Stimulated activated CD4-positive, alpha-beta T cell treated with anti-CD3 and anti-CD28 coated beads, Interleukin-15, amount 100 ng/mL, for 1 hour (primary cell): ENCODE measurements at places on chromosomes 11 and 22.
A peak's percentile ranks its signal among the peaks of the same experiment; 100 is the strongest.

- DNase-seq, result no peak
Measured at GRCh38 chr11:61828379-61828628, 204 bp downstream of the FADS2 start.

DNA sequence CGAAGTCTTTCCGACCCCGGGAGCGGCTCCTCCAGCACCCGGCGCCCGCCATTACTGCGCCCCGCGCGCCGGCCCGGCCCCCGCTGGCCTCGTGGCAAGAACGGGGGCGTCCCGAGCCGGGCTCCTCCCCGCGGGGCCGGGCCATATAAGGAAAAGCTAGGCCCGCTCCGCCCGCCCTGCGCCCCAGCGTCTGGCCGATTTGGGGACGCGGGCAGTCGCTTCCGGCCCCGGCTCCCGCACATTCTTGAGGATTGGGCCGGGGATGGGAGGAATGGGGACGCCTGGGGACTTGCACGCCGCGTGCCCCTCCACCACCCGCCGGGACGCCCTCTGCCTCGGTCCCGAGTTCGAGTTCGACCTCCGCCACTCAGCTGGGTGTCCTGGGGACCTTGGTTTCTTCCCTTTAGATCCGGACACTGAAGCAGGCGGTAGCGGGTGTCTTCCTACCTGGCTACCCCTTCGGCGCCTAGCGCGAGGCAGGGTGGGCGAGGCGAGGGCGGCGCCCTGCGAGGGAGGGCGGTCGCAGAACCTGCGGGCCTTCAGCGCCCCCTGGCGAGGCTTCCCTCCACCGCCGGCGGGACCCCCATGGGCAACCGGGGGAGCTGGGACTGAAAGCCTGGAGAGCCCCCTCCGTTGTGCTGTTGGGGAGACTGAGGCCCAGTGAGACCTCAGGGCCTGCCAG lies 3.8 kb downstream of the SMTN start:
- peak; percentile 73 for DNase-seq

DNA sequence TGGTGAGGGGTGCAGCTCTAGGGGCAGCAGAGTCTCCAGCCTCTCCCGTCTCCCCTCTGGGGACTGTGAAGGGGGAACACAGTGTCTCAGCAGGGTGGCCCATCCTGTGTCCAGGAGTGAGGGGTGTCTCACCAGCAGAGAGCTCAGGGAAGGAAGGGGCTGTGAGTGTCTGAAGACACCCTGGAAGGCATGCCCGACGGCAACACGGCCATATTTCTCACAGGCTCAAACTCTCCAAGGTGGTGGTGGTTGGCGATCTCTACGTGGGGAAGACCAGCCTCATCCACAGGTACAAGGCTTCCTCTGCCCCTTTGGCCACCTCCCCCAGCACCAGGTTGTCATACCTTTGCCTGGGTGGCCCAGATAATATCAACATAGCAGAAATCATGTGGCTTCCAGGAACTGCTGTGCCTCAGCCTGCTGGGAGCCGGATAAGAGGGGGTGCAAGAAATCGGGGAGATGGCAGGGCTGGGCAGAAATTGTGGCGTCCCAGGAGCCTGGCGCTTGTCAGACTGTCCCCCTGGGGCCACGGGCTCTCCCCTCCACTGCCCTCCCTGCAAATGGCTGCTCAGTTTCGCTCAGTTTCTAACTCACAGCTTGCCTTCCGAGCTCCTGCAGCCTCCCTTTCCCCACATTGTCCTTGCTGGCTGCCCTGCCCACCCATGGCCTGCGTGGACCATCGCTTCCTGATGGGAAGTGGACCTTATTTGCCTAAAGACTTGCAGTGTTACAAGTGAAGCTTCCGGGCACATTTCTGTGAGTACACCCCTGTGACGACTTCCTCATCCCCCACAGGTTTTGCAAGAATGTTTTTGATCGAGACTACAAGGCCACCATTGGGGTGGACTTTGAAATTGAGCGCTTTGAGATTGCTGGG lies 7.2 kb downstream of the RAB36 start:
- no peak for DNase-seq

DNA sequence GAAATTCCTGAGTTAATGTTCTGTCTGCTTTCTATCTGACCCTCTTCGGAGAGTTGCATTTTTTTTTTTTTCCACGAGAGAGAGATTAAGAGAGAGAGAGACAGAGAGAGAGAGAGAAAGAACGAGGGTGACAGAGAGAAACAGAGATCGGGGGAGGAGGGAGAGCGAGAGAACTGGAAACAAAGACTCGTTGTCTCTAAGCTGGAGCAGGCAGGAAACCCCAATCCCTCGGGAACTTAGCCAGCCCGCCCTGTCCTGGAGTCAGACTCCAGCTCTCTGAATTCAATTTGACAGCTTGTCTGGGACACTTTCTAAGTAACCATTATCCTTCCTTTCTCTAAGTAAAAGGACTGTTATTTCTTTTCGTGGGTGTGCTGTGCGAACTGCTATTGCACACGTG lies 76.9 kb downstream of the KCNJ1 start:
- DNase-seq, result no peak

DNA sequence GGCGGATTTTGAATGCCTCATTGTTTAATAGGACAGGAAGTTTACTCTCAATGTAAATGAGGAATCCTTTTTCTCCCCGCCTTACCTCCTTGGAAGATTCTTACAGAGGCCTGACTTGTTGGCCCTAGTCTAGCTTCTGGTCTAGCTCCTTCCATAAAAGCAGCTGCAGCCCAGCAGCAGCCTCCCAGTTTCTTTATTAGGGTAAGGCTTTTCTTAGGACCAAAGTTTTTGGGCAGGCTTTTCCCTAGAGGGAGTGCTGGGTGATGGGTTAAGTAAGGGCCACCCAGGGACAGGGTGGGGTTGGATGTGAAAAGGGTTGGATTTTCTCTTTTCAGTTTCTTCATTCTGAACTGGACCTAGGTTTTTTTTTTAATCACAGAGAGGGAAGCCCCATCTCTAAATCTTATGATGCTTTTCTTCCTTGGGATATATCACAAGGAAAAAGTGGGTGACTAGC lies 49.7 kb downstream of the LIF start:
- no peak for DNase-seq

GRCh38 chr11:130220311-130221035 lies 60.9 kb downstream of the ST14 start:
- no peak for DNase-seq

DNA sequence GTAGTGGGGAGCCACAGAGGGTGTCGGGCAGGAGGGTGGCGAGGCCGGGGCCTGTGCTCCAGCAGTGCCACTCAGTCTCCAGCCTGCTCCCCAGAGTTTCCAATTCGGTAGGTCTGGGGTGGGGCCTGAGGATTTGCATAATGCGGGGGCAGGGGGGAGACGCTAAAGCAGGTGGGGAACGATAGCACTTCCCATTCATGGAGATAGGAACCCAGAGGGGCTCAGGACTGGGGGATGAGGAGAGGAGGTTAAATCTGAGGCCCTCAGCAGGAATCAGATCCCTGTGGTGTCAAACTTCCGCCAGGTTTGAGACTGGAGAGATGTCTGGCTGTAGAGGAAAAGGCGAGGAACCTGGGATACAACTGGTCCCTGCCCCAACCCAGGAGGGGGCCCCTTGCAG lies 29.8 kb downstream of the WNT11 start:
- DNase-seq, result no peak
